ENCODE measurements at places on chromosomes 16 and 17.

GRCh38 chr16:14564323-14564722 lies 65.7 kb downstream of the PARN start:
- no peak for DNase-seq

DNA sequence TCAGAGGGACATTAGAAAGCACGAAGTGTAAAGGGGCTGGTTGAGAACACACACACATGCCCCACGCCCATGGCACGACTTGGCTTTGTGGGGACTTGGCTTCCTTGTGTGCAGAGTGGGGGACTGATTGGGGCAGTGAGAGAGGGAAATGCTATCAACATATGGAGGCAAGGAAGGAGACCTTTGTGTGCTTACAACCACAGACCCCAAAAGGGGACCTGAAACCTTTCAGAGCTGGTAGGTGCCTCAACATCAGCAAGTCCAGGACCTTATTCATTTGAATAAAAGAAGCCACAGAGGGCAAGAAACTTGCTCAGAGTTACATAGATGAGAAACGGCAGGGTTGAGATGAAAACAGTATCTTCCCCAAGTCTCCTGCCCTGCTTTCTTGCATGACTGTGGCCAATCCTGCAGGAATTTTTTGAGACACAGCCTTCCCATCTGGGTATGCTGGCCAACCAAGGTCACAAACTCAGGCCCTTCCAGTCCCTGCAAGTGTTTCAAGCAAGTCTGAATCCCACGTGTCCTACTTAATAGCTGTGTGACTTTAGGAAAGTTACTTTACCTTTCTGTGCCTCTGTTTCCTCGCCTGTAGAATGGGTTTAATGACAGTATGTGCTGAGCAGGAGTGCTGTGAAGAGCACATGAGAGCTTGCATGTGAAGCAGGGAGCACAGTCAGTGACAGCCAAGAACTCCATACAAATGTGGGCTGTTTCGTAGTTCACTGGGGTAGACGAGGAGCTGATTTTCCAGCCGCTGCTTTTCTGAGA lies 26.2 kb downstream of the C16orf78 start:
- no peak for DNase-seq

GRCh38 chr17:2068031-2068518 lies 13.2 kb downstream of the HIC1 start:
- no peak for DNase-seq

DNA sequence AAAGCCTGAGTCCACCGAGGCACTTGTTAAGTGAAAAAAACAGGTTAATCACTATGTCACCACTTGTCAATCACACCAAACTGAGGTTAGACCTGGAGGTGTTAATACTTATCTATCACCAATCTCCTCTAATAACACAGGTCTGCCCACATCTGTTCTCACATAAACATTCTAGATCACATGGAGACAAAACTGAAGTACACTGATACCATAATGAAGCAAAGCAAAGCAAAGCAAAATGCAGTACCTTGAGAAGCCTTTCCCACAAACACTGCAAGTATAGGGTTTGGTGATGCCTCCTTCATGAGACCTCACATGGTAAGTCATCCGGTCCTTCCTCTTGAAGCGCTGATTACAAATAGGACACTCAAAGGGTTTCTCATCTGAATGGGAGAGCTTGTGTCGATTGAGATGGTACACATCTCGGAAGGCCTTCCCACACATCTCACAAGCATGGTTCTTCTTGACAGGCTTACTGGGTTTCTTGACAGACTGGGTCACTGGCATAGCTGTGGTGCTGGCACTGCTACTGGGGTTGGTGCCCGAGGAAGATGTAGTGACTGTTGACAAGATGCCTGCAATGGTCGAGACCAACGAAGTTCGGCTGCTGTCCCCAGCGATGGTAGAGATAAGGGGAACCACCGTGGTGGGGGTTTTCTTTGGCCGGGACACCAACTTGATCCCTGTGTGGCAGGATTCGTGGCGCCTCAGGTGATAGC lies 5.4 kb downstream of the VEZF1 start:
- no peak for DNase-seq

DNA sequence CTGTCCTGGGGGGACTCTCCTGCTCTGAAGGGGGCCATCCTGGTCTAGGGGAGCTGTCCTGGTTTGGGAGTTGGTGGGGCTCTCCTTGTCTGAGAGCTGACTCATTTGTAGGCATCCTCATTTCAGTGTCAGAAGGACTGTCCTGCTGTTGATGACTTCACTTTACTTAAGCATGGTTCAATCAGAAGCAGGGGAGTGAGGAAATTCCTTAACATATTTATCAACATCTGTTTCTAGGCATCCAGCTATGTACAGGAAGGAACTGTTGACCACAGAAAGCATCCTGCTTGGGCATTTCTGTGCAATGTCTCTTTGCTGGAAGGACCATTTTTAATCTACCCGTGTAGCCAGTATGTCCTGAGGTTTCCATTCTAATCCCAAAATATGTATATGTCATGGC lies 502.7 kb upstream of the HSBP1 start:
- no peak for DNase-seq

DNA sequence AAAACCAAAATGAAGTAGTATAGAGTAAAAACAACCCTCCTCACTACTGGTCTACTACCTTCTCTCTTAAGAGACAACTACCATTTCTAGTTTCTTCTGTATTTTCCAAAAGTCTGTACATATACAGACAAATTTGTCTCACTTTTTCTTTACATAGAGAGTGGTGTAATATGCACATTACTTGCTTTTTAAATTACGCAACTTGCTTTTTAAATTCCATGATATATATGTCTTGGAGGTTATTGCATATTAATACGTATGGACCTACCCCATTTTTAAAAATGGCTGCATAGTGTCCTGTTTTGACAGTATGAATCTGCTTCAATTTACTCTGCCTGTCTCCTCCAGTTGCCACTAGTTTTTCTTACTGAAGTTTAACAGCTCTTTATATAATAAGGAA lies 42.5 kb upstream of the AQP8 start:
- DNase-seq = no peak

DNA sequence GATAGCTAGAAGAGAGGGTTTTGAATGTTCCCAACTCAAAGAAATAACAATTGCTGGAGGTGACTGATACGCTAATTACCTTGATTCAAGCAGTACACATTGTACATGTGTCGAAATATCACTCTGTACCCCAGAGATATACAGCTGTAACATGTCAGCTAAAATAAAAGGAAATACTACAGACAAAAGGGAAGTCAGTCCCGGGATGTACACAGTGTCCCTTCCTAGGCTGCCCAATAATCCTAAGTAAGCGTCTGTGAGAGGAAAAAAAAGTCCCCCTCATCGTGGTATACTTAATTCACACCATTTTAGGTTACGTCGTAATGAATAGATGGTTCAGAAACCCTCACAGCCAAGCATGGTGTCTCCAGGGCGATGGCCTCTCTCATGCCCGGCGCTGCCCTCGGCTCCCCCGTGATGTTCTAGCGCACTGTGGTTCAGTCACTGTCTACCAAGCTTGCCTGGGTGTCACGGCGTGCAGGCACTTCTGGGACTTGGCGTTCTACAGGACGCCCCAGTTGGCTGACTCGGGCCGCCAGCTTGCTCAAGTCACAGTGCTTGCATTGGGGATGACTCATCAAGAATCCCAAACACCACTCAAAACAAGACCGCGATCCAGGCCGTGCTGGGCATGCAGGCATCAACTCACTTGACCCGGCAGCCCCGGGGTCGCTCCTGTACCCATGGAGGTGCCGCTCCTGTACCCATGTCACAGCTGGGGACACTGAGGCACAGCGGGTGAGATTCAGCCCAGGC lies 27.6 kb downstream of the CCDC40 start:
- no peak for DNase-seq

DNA sequence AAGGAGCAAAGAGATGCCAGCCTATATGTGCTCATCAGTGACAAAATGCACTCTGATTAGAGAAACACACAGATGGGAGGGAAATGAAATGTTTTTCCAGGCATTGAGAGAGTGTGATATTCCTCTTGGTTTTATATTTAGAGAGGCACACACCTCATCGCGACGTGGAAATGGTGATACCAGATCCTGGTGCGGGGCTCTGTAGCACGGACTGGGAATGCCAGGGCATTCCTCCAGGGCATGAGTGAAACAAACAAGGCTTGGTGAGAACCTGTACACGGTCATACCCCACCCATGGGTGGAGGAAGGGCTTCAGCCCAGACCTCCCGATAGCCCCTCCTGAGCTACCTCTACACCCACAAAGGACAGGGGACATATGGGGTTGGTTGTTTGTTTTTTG lies 280.2 kb downstream of the C16orf95 start:
- no peak for DNase-seq

GRCh38 chr16:23966597-23967394 lies 131.0 kb downstream of the PRKCB start:
- DNase-seq = no peak

DNA sequence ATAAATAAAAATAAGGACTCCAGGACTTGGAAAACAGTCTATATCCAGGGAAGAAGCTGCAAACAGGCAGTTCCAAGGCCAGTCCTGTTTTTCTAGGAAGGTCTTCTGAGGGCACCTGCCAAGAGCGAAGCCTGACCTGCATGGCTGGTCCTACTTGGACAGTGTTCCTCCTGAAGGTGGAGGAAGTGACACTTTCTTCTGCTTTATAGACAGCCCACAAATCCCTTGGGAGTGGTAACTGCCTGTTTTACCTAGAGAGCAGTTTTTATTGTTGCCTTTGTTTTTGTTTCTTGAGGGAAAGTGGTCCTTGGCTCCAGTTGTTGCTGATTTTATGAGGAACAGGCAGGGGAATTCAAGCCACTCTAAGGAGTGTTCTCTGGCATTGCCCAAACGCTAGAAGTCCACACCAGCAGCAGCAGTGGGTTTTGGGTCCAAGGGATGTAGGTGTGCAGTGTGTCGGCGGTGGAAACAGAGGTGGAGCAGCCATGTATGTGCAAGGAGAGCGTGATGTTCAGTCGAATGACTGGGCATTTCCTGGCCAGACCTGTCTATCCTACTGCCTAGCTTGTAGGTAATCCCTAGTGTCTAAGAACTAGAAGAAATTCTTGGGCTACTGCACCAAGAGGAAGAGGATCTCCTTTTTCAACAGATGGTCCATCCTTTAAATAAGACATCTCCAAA lies 35.3 kb downstream of the LDHD start:
- DNase-seq = no peak

DNA sequence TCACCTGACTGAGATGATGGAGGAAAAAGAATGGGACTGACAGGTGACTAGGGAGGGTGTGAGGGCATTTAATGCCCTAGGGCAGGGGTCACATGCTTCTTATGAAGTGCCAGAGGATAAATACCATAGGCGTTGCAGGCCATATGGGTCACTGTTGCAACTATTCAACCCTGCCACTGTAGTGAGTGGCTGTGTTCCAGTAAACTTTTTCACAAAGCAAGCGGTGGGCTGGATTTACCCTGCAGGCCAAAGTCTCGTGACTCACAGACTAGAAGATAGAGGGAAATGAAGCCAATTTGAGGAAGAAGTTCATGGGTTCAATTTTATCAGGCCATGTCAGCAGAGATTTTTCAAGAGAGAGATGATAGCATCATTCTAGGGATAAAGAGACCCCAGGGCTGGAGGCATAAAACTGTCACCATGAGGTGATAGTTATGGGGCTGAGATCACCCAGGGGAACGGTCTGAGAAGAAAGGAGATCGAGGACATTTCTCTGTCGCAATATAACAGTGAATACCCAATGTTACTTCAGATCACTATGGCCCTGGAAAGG lies 8.6 kb downstream of the ARHGAP17 start:
- DNase-seq = no peak

DNA sequence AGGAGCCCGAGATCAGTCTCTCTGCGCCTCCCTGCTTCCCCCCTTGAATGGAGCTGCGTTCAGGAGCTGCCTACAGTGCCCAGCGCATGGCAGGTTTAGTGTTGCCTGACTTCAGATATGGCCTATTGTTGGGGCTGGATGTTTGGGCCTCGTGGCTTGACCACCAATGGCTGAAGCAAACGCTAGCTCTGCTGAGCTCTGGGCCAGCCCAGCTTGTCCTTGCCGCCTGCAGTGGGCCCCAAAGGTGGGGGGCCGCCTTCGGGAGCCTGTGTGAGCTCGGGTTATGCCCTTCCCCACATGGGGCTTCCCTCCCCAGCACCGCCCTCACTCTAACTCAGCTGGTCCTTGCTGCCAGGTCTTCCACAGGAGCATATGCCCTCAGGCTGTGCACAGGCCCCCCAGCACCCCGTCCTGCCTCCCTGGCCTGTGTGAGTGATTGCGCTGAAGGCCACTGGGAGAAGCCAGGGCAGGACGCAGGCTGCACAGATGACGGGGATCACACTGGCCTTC lies 2.0 kb upstream of the METTL26 start:
- DNase-seq = no peak

- DNase-seq = no peak
These were observed 2.9 kb upstream of the CD7 start for GRCh38 chr17:82320140-82320840.

DNA sequence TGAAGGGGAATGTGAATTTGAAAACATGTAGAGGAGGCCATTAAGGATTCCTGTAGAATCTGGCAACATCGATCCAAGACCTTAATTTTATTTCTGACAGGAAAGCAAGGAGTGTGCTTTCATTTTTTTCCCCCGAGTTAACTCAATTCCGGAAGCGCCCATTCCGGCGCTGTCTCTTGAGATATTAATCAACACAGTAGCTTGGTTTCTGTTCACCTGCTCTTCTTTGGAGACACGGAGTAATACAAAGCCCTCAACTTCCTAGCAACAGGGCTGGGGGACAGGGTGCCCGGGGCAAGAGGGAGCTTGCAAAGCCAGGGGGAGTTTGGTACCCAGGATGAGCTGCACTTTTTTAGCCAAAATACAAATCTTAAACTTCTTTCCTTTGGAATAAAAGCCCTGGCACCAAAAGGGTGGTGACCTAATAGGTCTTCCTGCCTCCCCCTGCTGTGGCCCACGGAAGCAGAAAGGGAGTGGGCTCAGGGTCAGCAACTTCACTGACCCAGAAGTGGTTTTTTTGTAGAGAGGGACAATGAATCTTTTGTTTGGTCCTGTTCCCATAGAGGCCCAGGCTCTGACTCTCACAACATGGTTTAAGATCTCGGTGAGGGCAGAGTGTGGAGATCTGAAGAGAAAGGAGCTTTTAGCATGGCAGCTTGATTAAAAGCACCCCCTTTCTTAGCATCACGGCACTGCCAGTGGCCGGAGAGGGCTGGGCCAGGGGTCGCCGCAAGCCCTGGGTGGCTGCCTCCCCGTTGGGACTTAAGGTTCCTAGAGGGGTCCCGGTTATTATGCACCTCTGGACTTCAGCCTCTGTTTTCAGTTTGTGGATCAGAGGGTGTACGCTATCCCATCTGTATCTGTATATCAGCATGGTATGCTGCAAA lies 207.3 kb downstream of the CCDC182 start:
- DNase-seq = no peak

- no peak for DNase-seq
These were observed 693.4 kb downstream of the TOX3 start for GRCh38 chr16:51853586-51853985.

GRCh38 chr17:20991276-20992037 lies 51.4 kb downstream of the USP22 start:
- DNase-seq = no peak

DNA sequence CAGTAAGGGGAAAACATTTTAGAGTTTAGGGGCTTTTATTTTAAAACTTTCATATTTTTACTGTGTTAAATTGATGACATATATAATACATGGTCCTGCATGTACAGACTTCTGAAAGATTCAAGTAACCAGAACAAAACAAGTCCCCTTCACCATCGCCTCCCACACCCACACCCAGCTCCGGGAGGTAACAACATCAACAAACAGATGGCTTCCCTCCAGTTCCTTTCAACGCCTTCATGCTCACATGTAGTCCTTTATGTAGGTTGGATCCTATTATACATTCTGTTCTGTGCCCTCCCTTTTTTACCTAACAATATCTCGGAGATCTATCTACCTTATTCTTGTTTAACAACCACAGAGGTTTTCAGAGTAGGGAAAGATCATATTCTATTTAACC lies 30.5 kb downstream of the GINS3 start:
- DNase-seq = no peak

GRCh38 chr17:67212714-67213417 lies 32.1 kb downstream of the HELZ start:
- no peak for DNase-seq
